ENCODE measurements at places on chromosomes 5 and 9.

- no peak for DNase-seq
Observed at GRCh38 chr5:14006823-14007520, 62.5 kb upstream of the DNAH5 start.

- DNase-seq: no peak
Observed at GRCh38 chr5:105931881-105932421, 1738.8 kb downstream of the EFNA5 start.

- no peak for DNase-seq
Observed at GRCh38 chr9:18473652-18474279, at the start of gene ADAMTSL1. TSS of gene ADAMTSL1 (plus strand) at chr9:18474153. CDS start at chr9:18474233, 80 bp downstream.

DNA sequence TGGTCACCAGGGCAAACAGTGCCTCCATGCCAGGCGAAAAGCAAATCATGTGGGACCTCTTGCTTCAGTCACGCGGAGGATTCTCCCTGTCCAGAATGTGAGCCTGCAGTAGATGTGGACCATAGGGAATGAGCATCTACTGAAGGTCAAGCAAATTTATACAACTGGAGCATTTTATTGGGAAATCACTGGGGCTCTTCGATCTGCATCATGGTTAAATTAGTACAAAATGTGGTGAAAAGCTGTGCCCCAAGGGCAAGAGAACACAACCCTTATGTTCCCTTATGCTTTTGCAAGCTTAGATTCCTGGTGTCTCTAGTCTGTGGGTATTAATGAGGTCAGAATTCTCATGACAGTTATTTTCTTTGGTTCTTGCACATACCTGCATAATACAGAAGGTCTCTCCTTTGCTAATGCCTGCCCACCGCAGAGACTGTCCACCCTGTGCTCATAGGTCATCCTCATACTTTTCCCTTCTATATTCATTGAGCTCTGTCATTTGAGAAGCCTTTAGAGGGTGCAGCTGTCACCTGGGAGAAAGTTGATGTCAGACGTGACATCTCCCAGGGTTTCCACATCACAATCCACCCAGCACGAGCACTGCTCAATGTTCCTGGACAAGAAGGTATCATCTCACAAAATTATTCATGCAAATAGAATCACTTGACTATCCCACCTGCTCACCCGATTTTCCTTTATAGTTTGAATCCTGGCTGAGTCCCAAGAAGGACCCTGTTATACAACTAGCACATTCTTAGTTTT, 111.7 kb downstream of the NXNL2 start:
- DNase-seq: no peak

DNA sequence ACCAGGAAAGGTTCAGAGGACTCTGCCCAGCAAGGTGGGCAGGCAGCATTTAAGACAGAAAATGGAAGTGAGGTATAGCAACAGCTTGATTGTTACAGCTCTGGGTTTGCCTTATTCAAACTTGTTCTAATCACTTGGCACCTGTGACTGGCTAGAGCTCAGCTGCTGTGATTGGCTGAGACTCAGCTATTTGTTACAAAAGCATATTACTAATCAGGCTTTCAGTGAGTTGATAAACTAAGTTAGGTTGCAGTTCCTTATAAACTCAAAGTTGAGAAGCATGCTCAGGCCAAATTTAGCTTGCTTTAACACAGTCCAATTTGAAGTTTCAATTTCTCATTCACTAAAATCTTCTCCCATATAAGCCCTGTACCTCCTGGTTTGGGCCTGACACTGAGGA, 56.3 kb downstream of the GDA start:
- no peak for DNase-seq

DNA sequence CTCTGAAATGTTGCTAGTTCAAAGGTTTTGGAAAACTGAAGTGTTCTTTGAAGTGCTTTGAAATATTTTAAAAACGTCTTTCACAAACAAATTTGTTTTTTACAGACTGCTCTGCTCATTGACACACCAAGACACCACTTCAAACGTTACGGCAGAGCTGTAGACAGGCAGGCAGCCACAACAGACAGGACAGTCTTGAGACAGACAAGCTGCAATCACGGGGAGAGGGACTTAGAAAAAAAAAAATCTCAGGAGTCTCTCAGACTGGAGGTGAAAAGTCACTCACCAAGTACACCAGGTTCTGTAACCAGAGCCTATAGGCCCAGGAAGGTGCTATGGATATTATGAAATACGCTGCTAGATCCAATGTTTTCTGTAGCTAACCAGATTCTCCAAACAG, 135.4 kb downstream of the ISL1 start:
- no peak for DNase-seq

GRCh38 chr5:83919071-83920041, 198.7 kb upstream of the HAPLN1 start:
- DNase-seq: no peak

DNA sequence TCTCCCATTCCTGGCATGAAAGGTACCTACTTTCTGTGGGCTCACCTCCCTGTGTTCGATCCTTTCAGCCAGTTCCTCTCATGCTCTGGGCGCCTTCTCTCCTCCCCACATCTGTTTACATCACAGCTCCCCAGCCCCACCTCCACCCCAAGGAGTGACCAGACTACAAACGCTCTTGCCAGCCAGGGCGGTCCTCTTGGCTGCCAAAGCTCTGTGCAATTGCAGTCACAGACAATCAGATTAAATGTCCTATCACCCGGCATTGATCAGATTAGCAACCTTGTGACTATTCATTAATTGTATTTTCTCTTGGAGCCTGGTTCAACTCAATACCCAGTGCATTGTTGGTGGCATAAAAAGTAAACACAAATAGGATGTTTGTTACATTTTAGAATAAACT, 211.2 kb upstream of the TBCA start:
- no peak for DNase-seq

DNA sequence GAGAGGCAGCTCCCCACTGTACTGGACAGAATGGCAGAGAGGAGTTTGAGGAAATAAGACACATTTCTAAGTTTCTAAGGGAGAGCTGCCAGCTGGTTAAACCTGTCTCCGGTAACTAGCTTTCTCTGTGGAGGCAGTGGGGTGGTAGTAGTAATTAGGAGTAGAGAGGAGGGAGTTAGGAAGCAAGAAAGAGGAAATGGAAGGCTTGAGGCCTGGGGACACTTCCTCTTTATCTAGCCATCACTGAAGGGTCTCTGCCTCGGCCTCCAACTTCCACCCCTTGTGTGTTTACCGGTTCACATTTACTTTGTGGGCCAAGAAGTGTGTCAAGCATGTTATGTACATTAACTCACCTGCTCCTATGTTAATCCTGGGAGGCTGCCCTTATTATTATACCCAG, 462.2 kb upstream of the DMAC1 start:
- no peak for DNase-seq

Measured in CD4-positive, alpha-beta T cell treated with Interleukin-17A for 1 hour (primary cell).